ENCODE measurements at places on chromosomes 6 and 20.

DNA sequence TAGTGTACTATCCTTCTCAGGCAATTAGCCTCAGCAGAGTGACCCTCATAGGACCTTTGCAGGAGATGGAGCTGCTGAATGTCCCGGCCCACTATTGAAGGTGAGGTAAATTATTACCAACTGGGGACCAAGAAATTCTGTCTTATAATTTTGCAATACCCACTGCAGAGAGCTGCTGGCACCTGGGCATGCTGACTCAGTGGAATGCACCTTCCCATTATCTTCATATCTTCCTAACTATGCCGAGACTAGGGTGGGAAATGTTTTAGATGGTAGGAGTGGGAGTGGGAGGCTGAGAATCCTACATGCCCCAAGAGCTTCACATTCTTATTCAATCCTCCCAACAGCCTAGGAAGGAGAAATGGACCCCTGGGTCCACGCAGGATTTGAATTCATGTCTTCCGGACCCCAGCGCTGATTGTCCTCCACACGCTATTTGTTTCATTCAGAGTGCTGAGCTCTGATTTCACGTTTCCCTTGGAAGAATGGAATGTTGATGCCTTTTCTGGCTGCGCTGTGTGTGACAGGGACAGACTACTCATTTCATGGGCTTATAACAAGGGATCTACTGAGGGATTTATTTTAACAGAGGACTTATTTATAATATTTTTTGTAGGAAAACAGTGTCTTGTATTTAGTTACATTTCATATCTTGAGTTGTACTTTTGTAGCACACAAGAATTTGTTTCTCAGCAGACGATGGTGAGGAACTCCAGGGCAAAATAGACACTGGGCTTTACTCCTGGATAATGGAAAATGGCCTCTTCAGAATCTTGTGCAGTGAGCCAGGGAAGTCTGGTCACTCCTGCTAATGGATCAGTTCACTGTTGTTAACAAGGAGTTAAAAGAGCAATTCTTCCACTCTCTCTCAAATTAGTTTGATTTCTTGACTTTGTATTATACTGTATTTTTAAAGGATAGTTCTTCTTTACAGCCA lies 66.4 kb downstream of the FYN start:
- DNase-seq = no peak

GRCh38 chr20:31868853-31869672 lies 1.3 kb downstream of the DUSP15 start:
- DNase-seq = no peak

- no peak for DNase-seq
Measured at GRCh38 chr6:1609041-1609647, 571 bp upstream of the FOXC1 start.

- DNase-seq = no peak
Measured at GRCh38 chr6:143363299-143363698, 87.2 kb downstream of the ADAT2 start.

DNA sequence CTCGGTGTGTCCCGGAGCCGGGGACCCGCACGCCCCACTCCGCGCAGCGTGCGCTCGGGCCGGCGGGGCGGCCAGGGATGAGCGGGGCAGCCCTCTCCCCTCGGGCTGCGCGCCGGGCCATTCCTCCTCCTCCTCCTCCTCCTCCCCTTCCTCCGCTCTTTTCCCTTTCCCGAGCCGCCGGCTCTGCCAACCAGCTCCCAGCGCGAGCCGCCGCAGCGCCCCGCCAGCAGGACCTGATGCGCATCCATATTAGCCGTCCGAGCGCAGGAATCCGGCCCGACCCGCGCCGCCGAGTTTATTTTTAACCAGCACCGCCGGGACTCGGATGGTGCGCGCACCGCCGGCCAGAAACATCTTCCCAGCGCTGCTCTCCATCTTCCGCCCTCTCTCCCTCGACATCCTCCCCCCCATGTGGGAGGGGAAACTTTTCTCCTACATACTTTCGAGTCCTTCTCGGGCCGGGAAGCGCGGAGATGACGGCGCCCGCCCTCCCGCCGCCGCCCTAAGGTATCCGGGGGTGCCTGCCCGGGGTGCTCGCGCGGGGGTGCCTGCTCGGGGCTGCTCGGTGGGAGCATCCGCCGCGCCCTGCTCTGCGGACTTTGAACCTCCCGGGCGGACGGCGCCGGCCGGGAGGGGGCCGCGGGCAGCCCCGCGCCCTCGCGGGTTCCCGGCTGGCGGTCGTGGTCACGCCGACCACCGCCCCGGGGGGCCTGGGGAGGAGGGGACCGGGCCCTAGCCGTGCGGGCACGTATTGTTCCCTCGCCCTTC lies 619 bp downstream of the RREB1 start:
- DNase-seq = peak; percentile 68

GRCh38 chr20:57934007-57934805 lies 224.4 kb upstream of the PMEPA1 start:
- DNase-seq = no peak

DNA sequence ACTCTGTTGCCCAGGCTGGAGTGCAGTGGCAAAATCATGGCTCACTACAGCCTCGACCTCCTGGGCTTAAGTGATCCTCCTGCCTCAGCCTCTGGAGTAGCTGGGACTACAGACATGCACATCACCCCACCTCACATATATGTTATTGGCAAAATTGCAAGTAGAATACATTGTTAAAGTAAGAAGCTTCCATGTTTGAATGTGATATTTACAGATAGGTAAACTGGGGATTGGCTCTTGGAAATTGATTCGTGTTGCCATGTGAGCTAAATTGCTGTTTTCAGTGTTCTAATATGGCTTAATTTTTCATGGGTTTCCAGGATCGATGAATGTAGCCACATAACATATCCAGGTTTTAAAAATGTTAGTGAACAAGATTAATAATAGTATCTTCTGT lies 149.0 kb upstream of the ZNF217 start:
- no peak for DNase-seq

GRCh38 chr6:148598724-148599123 lies 148.1 kb upstream of the UST start:
- no peak for DNase-seq

GRCh38 chr6:37262446-37263026 lies 4.6 kb upstream of the TMEM217 start:
- no peak for DNase-seq

GRCh38 chr20:3890999-3891929 lies 2.1 kb downstream of the PANK2 start:
- DNase-seq = no peak

DNA sequence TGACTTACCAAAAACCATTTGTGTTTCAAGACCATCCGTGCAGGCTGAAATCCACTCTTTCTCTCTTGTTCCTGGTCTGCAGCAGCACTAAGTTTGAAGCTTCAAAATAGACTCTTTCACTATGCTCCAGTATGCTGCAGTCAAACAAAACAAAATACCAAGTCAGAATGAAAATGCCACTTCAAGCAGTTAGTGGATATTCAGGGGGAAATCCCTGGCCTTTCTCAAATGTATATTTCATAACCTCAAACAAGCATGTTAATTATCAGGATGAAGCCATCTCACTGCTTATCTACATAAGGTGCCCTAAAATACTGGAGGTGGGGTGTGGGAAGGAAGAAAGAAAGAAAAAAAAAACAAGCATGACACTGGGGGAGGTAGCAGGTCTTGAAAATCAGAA lies 103.5 kb downstream of the ATXN1 start:
- no peak for DNase-seq

DNA sequence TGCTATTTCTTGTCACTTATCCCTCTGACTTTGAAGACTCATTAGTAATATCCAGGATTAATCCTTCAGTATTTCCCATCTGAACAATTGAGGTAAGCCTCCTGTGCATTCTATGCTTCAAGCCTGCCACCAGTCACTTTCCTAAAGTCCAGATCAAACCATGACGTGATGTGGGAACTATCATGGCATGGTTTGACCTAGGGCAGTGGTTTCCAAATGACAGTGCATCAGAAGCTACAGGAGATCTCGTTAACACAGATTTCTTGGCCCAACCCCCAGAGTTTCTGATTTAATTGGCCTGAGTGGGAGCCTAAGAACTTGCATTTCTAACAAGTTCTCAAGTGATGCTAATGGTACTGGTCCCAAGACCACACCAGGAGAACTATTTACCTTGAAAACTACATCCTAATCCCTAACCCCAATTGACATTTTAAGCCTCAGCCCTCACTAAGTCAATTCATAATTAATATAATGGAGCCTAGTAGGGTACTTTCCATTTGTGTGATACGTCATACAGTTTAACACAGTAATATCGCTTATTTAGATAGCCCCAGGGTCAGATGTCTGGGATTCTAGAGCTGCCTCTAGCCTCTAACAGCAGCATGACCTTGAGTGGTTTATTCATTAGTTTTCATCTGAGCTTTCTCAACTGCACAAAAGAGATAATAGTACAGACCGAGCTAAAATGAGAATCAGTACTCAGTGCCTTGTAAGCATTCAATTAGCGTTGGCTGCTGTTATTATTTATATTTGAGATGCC lies 907.6 kb downstream of the TFAP2A start:
- no peak for DNase-seq

- no peak for DNase-seq
Measured at GRCh38 chr6:195861-196360, 96.4 kb upstream of the DUSP22 start.

DNA sequence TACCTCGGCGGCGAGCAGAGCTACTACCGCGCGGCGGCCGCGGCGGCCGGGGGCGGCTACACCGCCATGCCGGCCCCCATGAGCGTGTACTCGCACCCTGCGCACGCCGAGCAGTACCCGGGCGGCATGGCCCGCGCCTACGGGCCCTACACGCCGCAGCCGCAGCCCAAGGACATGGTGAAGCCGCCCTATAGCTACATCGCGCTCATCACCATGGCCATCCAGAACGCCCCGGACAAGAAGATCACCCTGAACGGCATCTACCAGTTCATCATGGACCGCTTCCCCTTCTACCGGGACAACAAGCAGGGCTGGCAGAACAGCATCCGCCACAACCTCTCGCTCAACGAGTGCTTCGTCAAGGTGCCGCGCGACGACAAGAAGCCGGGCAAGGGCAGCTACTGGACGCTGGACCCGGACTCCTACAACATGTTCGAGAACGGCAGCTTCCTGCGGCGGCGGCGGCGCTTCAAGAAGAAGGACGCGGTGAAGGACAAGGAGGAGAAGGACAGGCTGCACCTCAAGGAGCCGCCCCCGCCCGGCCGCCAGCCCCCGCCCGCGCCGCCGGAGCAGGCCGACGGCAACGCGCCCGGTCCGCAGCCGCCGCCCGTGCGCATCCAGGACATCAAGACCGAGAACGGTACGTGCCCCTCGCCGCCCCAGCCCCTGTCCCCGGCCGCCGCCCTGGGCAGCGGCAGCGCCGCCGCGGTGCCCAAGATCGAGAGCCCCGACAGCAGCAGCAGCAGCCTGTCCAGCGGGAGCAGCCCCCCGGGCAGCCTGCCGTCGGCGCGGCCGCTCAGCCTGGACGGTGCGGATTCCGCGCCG lies 994 bp downstream of the FOXC1 start:
- no peak for DNase-seq

- DNase-seq = peak; percentile 46
Measured at GRCh38 chr6:36123270-36124139, 6.8 kb upstream of the MAPK13 start.

DNA sequence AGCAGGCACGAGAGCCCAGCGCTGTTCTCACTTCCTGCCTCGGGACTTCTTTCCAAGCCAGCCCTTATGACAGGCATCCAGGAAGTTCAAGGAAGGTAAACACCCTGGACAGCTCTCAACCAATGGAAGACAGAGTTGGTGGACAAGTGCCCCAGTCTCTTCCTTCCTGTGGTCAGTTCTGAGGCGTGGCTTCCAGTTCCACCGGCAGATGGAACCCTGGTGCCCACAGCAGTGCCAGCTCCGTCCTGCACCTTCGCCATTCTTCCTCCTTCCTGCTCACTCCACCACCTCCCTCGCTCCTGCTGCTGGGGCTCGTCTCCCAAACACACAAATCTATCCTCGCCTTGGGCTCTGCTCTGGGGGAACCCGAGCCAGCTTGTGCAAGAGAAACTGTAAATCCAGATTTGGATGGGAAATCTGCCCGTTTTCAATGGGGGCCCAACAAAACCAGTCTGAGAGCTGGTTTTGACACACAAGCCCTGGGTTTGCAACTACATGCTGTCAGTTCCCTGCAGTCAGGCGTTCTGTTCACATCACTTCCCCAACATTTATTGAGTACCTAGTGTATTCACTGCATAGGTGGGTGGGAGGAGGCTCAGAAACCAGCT lies 162.7 kb downstream of the GRM4 start:
- no peak for DNase-seq

GRCh38 chr6:11903645-11904044 lies 108.5 kb upstream of the HIVEP1 start:
- DNase-seq = no peak

GRCh38 chr20:21099751-21100577 lies 6.2 kb downstream of the LINC00237 start:
- DNase-seq = no peak

DNA sequence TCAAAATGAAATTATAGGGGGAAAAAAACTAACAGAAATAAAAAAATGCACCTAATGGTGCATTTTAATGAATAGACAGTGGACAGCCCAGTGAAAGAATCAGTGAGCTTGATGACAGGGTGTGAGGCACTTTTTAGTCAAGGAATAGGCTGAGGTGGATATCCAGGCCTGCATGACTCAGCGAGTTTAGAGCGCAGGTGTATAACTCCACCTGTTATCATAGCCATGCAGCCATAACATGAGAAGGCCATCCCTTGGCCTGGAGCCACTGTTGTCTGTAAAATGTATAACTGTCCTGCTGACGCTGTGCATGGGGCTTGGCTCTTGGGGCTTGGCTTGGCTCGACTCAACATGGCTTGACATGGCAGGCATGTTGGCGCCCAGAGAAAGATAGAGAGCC lies 331.5 kb upstream of the NOX3 start:
- no peak for DNase-seq

GRCh38 chr6:87914637-87915395 lies 132.8 kb upstream of the SPACA1 start:
- DNase-seq = no peak

GRCh38 chr6:170137176-170137891 lies 153.5 kb downstream of the DLL1 start:
- no peak for DNase-seq

DNA sequence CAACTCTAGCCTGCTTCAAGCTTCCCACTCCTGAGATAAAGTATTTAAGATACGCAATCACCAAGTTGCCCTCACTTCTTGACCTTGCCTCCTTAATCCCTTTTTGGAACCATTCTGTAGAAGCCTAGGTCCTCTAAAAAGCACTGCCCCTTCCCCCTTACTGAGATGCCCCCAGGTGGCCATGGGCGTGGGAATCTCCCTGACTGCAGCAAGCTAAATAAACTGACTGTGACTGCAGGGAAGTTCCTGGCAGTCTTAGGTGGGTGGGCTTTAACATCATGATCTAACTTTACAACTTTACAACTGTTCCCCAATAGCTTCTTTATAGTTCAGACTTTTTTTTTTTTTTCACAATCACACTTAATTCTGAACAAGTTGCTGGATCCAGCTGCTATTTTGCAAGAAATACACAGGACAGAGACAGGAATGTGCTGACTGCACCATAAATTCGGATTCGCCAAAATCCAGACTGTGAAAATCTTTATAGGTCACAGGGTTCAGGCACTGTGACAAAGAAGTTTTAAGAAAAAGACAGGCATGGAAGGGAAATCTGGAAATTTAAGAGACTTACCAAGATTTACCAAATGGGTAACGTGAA lies 344.2 kb upstream of the SULF2 start:
- DNase-seq = no peak

DNA sequence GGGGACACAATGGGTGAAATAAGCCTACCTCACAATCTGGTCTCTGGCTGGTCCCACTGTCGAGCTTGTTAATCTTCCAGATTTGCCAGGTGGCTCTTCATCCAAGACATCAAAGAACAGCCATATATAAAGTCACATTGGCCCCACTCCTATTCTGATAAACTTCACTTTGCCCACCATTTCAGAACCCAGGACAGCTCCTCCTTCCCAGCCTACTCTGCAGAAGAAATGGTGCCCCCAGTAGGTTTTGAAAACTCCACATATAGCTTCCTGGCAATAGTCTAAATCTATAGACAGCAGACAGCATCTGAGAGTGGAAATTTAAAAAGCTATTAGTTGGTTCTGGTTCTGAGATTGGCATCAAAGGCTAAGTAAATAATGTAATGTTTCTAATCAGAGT lies 143.1 kb upstream of the PCSK2 start:
- no peak for DNase-seq

Data from H1 (cell line).